ENCODE measurements at places on chromosomes 7 and 10.

- no peak for DNase-seq
Observed at GRCh38 chr10:95533590-95533989, 27.6 kb downstream of the SORBS1 start.

DNA sequence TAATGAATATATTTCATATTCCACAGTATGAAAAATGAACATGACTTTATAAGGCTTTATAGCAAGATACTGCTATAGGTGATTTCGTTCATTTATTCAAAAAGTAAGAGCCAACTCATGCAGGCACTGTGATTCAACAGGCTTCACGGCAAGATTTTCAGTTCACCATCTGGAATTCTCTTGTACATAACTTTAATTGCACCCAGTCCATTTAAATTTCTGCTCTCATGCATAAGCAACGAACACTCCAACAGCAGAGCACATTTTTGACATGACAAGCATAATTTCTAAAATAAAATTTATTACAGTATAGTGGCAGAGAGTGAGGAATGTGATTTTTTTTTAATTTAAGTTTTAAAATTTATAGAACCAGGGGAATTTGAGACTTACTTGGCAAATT is 436.1 kb downstream of the PHTF2 start:
- DNase-seq = no peak

- peak; percentile 38 for DNase-seq
Observed at GRCh38 chr10:72069751-72070526, 18.4 kb downstream of the SPOCK2 start.

GRCh38 chr7:117350027-117350426 is 27.2 kb upstream of the WNT2 start:
- no peak for DNase-seq

Data from Caco-2 (cell line).